A375 (cell line): ENCODE measurements at places on chromosomes 6 and 20. TPM values are rescaled to one million over a fixed set of nuclear protein-coding genes. Genes with fewer than 3 reads are reported as not detected.

Gene POM121L2
- total RNA-seq = not detected in 2 replicates

Gene SLC22A7
- not detected in 2 replicates for total RNA-seq

Gene BFSP1
- total RNA-seq = 7.7 and 11.1 TPM in 2 replicates

Gene TFAP2A
- total RNA-seq = 11.0 and 12.1 TPM in 2 replicates
